Right kidney (tissue), 9 donors: ENCODE measurements at places on chromosomes 3 and 15.
A peak's percentile ranks its signal among the peaks of the same experiment; 100 is the strongest.

GRCh38 chr3:141412087-141412935 lies 44.0 kb downstream of the ZBTB38 start:
- peak; percentile 60 for DNase-seq

DNA sequence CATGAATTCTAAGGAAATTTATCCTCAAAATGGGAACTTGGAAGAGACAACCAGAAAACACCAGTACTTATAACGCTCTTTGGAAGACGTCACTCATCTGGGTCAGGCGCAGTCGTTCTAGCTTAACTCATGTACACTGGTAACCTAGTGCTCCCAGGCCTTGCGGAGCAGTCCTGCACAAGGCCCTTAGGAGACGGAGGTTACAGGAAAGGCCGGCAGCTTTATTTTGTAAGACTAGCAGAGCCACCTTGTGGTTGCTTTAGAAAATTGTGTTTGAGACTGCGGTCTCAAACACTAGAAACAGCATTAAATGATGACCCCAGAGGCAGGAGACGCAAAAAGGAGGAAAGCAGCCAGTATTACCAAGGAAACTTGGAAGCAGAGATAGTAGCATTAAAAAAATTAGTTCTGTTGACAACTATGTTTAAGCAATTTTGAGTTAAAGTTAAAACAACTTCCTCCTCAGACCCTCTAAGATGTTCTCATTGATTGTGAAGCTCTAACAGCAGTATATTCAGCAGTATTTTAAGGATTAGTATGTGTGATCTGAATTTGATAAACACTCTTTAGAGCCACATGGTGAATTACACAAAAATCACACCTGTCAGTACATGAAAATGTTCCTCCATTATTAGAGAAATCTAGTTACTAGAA lies 141.9 kb upstream of the C2CD4B start:
- peak; percentile 45 for DNase-seq

DNA sequence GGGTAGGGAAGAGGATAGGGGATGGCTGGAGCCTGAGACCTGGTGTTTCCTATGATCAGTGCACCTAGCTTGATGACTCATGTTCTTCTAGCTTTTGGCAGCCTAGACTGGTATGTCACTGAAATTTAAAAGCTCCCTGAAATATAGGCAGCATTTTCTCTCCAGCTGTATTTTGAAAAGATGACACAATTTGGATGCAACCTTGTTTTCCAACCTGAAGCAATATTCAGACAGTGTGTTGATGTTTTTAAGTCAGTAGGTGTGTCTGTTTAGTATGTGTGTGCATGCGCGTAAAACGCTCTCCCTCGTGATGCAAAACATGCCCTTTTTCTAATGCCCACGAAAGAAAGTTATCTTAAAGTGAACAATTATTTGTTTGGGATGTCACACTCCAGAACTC lies 58.5 kb downstream of the RPL22L1 start:
- no peak for DNase-seq

DNA sequence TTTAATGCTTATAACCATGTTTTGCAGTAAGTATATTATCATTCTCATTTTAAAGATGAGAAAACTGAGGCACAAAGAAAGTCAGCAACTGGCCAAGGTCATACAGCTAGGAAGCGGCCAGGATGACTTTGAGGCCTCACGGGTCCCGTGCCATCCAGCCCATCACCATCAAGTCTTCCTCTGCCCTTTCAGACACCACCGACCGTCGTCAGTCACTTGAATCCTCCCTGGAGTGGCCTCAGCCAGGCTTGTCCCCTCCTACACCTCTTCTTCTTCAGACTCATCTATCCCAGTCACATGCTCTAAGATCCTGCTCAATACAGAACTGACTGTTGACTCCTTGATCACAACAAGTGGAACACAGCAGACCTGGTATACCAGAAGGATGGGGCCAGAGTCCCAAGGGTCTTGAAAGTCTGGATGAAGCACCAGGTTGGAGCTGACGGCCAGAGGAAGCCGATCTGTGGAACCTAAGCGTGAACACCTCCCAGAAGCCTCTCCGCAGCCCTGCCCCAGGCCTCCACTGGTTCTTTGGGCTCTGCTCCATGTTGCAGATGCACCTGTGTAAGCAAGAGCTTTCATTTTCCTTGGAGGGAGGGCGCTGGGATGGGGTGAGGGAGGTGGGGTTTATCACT lies 22.1 kb downstream of the ITGA11 start:
- no peak for DNase-seq

DNA sequence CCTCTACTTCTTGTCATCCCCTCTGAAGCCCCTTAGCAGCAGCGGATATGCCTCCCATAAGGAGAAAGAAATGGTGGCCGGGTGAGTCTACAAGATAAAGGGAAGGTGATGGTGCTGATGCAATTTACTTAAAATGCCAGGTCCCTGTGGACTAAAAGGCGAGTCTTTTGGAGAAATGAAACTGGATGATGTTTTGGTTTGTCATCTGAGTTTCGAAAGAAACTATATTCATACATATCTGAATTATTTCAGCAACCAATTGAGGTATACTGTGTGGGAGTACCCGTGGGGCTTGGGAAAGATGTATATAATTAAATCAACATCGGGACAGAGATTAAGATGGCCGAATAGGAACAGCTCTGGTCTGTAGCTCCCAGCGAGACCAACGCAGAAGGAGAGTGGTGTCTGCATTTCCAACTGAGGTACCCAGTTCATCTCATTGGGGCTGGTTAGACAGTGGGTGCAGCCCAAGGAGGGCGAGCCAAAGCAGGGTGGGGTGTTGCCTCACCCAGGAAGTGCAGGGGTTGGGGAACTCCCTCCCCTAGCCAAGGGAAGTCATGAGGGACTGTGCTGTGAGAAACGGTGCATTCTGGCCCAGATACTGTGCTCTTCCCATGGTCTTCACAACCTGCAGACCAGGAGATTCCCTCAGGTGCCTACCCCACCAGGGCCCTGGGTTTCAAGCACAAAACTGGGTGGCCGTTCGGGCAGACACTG lies 210.6 kb upstream of the CHRM5 start:
- DNase-seq = no peak

DNA sequence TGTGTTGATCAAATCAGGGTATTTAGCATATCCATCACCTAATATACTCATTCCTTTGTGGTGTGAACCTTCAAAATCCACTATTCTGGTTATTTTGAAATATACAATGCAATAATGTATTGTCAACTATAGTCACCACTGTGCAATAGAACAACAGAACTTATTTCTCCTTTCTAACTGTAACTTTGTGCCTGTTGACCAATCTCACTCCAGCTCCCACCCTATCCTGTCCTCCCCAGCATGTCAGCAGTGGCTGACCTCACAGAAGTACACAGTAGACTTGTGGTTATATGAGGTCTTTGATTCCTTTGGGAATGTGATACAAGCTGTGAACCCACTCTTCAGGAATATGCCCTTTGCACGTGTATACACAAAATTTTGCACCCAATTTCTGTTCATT lies 64.2 kb downstream of the ECT2 start:
- no peak for DNase-seq

DNA sequence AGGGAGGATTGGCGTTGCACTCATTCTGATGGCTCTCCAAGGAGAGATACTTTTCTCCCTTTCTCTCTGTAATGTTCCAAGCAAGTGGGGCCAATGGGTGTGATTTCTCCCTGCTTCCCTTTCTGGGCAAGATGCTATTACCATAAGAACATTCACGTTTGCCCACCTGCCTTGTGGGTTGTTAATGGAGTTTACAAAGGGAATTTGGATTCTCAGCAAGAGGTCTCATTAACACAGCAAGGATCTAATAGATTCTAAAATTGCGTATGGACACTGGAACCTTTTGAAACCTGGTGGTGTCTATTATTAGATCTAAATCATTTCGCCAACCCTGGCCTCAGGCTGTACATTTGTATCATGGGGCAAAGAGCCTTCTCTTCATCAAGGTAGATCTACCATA lies 74.1 kb downstream of the SLCO3A1 start:
- DNase-seq = no peak

DNA sequence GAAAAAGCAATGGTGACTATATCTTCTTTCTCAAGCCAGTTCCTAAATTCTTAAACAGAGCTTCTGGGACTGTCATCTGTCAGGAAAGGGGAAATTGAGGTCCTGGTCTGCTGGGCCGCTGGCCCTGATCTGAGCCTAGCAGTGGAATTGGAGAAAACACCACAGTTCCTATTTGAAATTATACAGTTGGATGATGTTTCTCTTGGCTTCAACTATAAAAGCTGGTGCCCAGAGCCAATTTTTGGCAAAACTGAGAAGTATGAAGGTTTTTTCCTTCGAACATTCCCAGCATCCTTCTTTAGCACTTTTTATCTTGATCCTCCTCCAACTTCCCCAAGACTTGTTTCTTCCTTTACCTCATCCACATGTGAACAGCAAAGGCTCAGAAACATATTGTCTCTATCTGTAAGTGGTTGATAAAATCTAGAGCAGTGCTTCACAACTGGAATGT lies 83.9 kb downstream of the CD47 start:
- DNase-seq = no peak

- DNase-seq = no peak
These were observed 106.7 kb downstream of the ZIC4 start for GRCh38 chr3:147299656-147300055.

DNA sequence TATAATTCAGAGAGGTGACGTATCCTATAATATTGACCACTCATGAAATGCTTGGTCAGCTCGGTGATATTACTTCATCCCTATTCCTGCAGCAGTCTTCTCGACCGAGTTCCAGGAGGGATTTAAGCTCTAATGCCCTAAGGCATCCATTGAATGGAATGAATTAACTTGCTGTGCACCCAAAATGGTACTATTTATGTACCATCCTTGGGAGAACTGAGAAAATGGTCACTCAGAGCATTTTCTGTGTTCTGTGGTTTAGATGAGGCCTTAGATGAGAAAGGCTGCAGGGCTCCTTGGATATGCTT lies 638 bp downstream of the BLOC1S6 start:
- DNase-seq = no peak

GRCh38 chr3:14457999-14458398 lies 55.6 kb downstream of the SLC6A6 start:
- no peak for DNase-seq

GRCh38 chr3:13278783-13279531 lies 141.2 kb downstream of the NUP210 start:
- no peak for DNase-seq

GRCh38 chr3:100737334-100737733 lies 28.0 kb downstream of the TFG start:
- DNase-seq = no peak
